ENCODE measurements at places on chromosomes 3 and 15.

DNA sequence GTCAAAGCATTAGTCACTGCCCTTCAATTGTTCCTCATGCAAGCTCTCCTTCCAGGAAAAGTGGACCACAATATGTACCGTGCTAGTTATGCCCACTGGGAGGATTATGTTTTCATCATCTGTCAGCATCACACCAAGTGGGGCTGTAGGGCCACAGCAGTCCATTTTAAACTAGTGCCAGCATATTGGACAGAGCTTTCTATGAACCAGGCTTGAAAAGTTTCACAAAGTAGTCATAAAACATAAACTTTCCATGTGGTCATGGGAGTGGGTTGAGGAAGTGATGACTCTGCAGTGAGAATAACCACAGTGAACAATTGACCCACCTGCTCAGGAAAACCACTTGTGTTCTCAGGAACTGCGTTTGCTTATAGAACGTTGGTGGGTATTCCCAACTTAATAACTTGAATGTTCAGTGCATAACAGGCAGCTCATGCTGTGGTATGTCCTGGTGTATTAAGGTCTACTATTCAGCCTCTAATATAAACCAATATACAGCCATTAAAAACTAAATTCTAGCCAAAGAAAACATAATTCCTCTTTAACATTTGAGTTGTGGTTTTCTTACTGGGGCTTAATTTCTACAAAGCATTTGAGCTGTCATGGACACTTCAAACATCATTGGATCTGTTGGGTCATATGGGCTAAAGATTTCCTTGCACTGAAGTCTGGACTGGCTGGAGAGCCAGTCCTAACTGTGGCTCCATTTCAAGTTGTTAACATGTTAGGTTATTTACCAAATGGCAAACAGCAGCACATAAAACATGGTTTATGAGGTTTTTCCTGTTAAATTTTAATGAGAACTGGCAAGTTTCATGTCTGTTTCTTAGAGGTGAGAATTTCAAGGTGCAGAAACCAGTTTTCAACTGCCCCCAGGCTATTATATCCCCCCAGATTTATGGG lies 274.1 kb downstream of the OTOL1 start:
- DNase-seq, result no peak

DNA sequence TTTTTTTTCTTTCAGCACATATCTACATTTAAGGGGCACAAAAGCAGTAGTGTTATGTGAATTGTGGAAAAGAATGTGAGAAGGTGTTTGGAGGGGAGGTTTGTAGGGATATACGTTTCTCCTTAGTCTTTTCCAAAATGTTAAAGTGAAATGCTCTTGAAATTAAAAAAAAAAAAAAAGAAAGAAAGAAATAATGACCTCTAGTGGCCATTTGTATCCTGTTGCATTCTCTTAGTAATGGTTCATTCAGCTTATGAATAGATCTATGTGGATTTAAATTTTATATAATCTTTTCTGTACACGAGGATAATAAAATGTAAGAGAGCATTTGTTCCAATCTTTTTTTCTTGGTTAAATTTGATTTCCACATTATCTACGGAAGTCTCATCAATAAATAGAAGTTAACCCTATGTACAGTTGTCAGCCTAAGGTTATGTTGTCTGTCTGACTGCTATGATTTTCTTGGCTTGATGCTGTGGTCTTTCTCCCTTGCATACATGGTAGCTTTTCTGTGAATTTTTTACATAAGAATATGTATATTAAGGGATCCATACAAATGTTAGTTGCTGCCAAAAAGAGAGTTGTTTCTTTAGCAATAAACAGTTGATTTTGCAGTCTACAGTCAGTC lies 1.7 kb downstream of the P2RY13 start:
- no peak for DNase-seq

DNA sequence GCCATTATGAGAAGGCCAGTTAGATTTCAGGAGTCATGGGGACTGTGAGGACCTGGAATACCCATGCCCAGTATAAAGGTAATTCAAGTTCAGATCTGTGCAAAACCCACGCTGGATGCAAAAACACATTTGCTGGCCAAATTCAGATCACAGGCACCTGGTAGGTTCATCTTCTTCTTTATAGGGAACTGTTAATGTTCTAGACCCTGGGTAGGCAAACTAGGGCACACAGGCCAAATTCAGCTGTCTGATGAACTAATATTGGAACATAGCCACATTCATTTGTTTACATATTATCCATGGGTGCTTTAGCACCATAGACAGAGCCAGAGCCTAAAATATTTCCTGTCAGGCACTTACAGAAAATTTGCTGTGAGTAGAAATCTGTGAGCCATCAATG lies 241.4 kb downstream of the PTPRG start:
- DNase-seq, result no peak

- no peak for DNase-seq
Observed at GRCh38 chr3:141564241-141564640, 77.4 kb downstream of the RASA2 start.

DNA sequence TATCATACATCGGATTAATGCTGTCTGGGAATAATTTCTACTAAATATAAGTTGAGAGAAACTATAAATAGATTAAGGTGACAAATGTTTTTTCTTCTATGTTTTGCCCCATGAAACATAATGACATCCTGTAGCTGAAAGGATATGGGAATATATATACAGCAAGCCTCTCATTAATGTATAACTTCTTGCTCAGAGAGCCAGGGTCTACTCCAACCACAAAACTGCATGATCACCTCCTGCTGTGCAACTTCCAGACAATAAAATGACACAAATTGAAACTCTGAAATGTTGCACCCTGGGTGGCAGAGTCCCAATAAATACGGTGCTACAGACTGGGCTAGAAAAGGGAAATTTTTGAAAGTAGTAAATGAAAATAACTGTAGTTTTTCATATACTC lies 571.9 kb upstream of the CBLB start:
- no peak for DNase-seq

GRCh38 chr3:32237670-32238452 lies 619 bp upstream of the CMTM8 start:
- DNase-seq, result no peak

DNA sequence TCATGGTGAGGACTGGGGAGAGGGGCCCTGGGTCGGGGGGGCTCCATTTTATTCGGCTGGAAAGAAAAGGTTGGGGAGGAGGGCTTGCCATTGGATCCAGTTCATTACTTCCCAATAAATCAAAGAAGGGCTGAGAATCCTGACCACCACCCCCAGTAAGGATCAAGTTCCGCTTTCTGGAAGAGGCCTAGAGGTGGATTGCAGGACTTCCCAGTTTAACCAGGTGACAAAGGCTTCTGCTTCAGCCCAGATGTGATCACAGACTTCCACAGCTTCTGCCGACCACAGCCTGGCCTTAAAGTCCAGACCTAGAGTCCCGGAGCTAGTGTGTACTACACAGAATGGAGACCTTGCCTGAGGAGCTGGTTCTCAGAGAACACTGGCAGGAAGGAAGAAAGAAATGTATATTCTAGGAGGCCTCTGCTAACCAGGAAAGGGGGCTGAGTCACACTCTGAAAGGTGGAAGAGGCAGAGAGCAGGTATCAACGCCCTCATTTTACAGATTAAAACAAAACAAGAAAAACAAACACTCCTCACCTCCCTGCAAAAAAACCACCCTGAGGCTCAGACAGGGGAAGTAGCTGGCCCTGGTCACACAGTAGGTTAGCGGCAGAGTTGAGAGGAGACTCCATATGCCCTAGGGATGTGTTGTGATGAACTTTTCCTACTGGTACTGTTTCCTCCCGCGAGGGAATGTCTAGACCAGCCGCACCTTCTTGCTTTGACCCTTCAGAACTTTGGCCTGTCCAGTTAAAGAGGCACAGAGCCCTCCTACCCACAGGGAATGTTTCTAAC lies 1.1 kb upstream of the CEMIP start:
- no peak for DNase-seq

DNA sequence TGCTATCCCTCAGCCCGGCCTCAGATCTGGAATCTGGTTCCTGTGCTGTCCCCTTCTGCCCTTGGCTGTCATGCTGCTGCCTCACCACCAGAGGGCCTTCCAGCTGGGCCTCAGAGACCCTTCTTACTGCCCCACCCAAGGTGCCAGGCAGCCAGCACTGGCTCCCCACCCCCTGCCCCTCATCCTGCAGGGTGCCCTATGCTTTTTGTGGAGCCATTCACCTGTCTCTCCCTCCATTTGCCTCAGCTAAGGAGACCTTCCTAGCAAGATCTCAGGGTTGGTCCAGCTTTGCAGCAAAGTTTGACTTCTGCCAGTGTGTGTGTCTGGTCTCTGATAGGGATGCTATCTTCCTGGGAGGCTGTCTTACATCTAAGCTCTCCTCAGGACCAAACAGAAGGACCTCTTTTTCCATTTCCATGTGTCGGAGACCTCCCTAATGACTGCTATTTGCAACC lies 1.9 kb upstream of the VWA5B2 start:
- peak; percentile 64 for DNase-seq

- no peak for DNase-seq
Observed at GRCh38 chr15:64749999-64750657, 25.3 kb downstream of the RBPMS2 start.

- no peak for DNase-seq
Observed at GRCh38 chr3:109125902-109126301, 8.0 kb upstream of the MORC1 start.

DNA sequence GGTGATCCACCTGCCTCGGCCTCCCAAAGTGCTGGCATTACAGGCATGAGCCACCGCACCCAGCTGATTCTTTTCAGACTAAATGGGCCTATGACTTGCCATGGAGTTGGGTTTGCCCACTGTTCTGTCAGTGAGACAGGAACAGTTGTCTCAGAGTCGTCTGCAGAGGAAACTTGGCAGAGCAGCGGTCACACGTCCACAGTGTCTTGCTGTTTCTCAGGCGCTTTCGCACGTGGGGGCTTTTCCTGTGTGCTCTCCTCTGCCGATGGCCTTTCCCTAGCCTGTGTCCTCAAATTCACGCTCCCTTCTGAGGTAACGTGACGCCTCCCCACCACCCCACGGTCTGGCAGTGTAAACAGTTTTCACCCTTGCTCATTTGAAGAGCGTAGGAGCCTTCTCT lies 11.3 kb downstream of the TMEM44 start:
- no peak for DNase-seq

DNA sequence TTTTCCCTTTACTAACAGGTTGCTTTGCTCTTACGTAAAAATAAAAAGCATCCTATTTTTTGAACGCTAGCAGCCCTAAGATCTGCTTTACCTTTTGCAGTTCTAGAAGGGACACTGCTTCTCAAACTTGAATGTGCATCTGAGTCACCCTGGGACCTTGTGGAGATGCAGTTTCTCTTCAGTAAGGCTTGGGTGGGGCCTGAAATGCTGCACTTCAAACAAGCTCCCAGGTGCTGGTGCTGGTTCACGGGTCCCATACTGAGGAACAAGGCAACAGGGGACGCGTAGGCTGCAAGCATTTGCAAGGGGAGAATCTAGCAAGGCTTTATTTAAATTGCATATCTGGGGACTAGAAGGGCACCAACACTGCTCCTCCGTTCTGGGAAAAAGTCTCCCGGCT lies 30.0 kb downstream of the MB21D2 start:
- DNase-seq, result no peak

- no peak for DNase-seq
Observed at GRCh38 chr15:75666823-75667501, 19.2 kb downstream of the SNX33 start.

GRCh38 chr3:75220932-75221331 lies 443.2 kb upstream of the FRG2C start:
- DNase-seq, result no peak

DNA sequence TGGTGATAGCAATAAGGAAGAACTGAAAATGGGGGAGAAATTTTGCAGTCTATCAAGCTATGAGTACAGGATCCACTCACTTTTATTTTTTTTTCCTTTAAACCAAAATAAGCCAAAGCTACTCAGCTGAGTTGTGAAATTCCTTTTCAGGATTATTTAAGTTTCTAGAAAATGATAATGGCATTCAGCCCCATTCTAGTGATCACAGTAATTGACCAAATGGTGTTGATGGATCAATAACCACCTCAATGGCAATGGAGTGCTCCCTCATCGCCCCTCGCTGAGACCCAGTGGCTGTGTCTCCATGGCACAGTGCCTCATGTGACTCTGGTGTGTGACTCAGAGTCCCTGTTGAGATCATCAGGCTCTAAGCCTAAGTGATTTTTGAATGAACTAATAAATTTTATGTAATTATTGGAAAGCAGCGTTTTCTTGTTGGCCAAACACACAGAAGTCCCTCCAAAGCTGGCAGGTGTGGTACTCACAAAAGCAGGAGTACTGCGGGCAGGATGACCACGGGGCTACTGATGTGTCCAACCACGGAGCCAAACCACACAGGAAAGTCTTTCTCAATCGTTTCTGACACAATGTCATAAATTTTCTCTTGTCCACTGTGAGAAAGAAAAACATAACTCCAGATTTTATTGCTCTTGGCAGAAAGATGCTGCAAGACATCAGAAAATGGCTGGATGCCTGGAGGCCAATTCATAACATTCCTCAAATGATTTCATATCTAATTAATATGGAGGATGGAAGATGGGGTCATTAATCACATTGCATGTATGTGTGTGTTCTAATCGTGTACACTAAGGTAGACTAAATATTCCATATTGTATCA lies 14.4 kb upstream of the STARD5 start:
- no peak for DNase-seq

GRCh38 chr3:140375002-140375401 lies 302.9 kb upstream of the TRIM42 start:
- DNase-seq, result no peak

GRCh38 chr3:8841472-8841871 lies 72.1 kb upstream of the OXTR start:
- DNase-seq, result no peak

DNA sequence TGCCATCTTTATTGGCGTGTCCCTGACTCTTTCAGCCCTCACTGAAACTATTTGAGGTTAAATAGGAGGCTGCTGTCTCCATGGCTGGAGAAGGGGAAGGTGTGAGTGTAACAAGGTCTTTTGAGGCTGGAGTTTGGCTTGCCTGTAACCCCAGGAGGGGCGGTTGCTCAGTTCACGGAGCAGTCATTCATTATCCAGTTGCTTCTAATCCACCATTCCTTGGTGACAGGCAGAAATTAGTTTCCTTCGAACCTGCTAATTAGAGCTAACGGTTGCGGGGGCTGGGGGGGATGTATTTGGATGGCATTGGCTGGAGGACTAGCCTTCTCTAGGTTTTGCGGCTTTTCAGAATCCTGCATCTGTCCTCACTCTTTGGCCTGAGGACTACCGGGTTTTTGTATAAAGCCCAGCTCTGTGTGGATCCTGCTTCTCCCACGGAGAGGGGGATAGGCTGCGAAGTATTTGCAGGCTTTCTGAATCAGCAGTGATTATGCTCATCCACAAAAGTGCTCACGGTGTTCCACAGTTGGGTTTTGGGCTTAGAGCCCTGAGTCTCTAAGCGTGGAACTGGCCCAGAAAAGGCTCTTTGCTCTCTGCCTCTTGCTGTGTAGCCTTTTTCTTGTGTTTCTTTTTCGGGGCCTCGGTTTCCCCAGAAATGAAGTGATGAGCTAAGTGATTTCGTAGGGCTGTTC lies 18.6 kb downstream of the FGD5 start:
- no peak for DNase-seq

DNA sequence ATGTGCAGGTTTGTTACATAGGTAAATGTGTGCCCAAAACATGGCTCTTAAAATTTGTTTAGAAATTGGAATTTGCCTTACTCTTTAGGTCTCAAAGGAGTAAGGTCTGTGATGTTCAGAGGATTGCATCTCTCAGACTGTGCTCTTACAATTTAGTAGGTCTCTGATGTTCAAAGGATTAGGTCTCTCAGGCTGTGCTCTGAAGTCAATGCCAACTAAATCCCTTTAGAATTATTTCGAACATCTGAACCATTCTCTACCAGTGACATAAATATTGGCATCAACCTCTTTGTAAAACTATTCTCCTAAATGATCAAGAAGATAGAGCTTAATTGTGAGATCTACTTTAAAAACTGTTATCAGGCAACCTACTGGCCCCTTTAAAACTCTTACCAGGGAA lies at the start of gene OR5K1:
OR5K1 (plus strand) TSS at position 301 of the 400 bp plus-strand sequence. CDS start 6,376 bp downstream, outside the sequence.
- no peak for DNase-seq
